ENCODE measurements at places on chromosomes 1 and 21. TPM values are rescaled to one million over a fixed set of nuclear protein-coding genes. Genes with fewer than 3 reads are reported as not detected.

DNA sequence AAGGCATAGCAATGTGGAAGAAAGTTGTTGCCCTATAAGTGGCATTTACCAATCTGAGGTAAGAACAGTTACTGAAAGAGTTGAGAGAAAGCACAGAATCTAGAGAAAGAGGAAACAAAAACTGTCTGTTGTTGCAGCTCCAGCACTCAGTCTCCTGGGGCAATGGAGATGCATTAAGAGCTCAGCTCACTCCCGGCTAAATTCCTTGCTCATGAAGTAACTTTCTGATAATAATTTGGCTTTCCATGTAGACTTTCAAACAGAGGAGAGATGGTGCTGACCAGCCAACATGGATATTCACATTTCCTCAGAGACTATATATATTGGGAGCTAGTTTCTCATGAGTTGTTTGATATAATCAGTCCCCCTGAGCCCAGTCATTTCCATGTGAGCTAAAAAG, 135.3 kb downstream of the GDAP2 start:
- no peak for DNase-seq

DNA sequence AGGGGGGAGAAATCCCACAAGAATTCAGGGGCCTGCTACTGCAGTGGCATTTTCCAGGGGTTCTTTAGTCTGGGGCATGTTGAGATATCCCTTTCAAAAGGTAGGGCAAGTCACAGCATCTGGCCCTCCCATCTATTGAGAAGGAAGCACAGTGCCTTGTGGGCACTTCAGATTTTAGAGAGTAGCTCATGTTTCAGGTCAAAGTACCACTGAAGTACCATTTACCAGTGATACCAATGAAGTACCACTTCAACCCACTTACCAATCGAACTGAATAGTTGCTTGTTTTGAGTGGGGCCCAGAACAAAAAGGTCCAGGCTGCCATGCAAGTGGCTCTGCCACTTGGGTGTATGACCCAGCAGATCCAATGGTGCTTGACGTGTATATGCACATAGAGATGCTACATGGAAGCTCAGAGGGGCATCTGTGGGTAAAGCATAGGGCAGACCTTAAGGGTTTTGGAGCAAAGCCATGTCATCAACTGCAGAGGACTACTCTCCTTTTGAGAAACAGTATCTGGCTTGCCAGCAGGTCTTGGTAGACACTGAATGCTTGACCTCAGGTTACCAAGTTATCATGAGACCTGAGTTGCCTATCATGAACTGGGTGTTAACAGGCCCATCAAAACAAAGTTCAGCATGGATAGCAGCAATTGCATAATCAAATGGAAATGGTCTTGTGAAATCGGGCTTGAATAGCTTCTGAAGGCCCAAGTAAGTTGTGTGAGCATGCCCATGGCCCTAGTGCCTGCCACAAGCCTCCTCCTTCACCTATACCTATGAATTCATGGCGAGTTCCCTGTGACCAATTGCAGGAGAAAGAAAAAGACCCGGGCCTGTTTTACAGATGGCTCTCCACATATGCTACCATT, 23.5 kb downstream of the PLA2G2D start:
- no peak for DNase-seq

- DNase-seq, result no peak
These were observed 105.5 kb upstream of the TARDBP start for GRCh38 chr1:10906866-10907519.

FCGR3A gene
- total RNA-seq, result 5.3 TPM

CLDN17 gene
- total RNA-seq, result not detected

ZNF678 gene
- total RNA-seq, result 3.9 TPM

ERICH3 gene
- not detected for total RNA-seq

WDR64 gene
- total RNA-seq, result not detected

REN gene
- total RNA-seq, result not detected

DNA sequence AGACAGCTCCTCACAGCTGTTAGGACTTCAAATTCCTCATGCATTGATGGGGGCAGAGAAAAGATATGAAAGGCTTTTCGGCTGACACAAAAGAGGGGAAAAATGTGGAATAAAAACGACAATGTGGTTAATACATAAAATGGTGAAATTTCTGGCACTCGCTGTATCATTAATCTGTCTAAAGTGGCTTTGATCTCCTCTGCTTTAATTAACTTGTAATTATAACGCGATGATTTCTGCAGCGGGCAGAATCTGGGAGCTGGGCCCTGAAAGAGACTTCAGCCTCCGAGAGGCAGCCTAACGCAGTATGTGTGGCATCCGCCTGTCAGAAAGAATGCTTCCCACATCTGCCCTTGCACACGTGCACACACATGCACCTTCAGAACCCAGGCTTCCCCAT, 144.1 kb upstream of the IGSF21 start:
- DNase-seq, result no peak

CD247 gene
- total RNA-seq, result not detected

SVBP gene
- 21.8 TPM for total RNA-seq
